ENCODE measurements at places on chromosomes 3 and 15.

DNA sequence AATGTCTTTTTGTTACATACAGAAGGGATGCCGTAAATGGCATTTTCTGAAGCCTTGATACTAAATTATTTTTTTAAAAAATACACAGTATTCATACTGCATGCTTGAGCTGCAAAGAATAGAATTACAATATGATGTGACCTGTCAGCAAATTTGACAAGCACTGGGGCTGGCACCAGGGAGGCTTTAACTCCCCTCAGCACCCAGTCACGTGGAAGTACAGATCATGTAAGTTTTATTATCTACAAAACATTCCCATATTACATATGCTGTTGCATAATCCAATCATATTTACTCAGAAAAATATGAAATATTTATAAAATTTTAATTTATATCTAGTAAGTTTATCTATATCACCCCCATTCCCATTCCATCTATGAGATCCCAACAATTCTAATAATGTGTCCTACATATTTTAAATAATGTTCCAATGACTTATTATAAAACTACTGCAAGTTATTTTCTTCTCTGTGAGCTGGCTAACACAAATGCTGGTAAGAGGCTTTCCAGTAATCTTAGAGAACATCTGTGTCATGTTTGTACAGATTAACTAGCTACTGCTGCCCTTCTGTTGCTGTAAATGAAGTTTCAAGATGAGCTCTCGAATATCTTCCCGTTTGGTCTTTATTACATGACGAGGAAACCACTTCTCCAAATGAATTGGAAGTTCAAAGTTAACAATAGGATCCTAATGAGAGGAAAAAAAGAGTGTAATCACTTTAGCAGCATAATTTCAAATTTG lies 5.2 kb upstream of the IMPG2 start:
- DNase-seq = no peak

DNA sequence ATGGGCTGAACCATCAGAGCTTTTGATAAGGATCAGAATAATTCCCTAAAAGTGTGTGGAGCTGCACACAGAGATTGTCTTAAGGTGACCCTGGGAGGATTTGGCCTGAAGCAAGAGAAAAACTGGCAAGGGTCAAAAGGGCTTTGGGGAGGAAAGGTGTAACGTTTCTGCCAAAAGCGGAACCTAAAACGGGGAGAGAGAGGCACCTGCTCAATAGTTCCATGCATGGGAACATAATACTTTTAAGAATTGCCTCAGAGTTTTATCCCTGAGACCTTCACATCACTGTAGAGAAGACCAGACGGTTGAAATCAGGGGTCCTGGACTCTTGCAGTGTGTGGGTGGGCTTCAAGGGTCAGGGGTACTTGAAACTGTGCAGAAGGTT lies 5.9 kb downstream of the ZNF710 start:
- DNase-seq = no peak

DNA sequence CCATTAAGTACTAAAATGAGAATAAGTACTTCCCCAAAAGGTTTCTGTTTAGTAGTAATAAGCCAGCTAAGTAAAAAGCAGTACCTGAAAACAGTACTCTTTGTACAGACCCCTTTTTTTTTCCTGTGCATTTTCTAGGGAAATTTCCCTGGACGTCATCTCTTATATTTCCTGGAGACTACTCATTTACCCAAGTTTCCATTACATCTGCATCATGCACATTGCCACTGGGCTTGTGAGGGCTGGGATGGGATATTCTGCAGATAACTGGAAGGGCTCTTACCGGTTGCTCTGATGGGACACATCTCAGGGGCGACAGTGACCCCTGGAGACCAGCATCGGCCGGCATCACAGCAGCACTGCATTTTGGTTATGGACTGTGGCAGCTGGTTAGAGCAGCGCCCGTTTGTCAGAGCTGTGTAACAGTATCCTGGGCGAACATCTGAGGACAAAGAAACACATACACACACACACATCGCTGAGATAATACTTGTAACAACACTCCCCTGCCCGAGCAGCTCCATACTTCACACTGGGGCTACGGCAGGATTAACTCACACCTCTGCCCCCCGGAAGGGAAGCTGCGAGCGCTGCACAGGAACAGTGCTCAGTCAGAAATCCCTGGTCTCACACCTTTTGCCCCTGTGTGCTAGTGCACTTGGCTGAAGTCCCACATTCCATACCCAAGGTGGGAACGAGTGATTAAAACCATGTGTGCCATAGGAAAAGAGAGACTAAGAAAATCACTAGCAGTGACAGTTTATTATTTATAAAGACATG lies 124.9 kb downstream of the FBN1 start:
- DNase-seq = no peak

DNA sequence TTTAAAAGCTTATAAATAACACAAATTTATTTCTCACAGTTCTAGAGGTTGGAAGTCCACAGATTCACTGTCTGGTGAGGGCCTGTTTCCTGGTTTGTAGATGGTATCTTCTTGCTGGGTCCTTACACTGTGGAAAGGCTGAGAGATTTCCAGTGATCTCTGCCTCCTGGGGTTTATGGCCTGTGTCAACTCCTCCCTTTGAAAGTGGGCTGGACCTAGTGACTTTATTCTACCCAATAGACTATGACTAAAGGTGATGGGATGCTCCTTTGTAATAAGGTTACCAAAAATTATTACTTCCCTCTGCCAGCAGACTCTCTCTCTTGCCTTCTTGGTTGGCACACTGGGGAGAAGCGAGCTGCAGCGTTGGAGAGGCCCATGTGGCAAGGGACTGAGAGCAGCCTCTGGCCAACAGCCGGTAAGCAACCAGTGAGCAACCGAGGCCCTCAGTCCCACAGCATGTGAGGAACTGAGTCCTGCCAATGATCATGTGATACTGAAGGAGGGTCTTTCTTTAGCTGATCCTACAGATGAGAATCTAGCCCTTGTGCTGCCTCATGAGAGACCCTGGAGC lies 14.0 kb upstream of the COPG1 start:
- DNase-seq = no peak

GRCh38 chr3:134339331-134339730 lies 34.9 kb downstream of the AMOTL2 start:
- no peak for DNase-seq

DNA sequence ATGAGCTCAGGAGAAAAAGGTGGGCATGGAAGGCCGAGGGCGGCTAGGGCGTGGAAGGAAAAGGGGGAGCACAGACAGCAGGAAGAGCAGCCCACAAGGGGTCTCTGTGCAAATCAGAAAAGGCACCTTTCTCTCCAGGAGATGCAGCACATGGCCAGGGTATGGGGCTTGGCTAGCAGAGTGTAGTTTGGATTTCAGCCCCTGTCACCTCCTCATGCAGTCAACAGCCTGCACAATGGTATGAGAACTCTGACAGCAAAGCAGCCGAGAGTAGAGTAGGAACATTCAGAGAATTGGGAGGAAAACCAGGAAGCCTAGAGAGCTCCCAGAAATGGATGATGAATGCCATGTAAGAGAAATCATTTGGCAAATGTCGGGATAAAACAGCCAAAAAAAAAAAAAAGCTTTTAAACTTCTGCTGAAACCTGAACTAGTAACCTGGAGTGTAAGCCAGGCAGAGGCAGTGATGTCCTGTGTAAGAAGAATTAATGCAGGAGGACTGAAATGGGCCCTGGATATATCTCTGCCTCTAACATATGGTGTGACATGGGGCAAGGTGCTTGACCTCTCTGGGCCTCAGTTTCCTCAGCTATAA lies 25.7 kb downstream of the FSTL1 start:
- no peak for DNase-seq

DNA sequence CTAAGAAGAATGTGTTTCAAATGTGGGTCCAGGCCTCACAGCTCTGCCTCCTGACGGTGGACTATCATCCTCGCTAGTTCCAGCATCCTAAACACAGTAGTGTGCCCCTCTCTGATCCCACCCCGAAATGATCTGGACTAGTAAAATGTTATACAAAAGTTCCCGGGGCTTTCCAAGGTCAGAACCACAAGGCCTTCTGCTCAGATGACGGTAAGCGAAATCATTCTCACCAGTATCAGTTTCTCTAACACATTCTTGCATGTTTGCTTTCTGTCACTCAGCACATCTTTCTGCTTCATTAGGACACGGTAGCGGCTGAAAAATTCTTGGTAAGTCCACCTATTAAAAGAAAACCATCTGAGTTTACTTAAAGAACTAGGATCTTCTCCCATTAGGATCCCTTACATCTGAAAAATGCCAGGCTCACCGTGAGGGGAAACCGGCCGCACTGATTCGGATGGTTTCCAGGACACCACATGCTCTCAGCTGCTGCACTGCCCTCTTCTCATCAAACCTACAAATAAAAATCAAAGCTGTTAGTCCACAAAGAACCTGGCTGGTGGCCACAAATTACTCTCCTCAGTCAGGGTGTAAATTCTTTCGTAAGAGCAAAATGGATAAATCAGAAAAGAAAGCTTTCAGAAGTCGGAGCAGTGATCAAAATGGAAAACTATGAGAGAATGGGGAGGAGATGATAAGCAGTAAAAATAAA lies 83.9 kb upstream of the MYO5C start:
- DNase-seq = no peak

- no peak for DNase-seq
Measured at GRCh38 chr15:46934851-46935250, 782.5 kb upstream of the SEMA6D start.

DNA sequence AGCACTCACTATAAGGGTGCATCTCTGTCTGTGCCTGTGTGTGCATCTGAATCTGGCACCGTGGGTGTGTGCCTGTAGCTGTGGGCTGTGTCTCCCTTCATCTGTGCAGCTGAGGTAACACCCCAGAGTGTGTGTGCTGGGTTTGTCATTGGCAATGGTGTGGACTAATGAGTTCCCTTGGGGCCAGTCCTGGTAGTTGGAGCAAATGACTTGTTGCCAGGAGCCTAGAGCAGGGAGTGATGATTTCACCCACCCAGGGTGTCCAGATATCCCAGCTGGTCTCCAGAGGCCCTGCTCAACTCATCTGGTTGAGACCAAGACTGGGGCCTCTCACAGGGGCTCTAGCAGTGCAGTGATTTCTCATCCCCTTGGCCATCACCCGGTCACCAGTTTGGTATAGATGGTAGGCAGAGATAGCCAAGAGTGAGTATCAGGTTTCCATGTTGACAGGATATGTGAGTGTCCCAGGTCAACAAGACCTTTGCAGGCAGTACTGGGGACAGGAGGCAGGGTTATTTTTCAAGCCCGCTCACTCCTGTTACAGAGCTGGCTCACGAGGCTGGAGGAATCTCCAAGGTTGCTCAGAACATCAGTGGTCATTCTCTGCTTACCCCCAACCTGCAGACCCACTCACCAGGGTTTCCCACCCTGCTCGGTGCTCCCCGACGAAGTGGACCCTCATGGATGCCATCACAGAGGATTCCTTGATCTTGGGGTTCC lies 4.1 kb upstream of the HDAC11 start:
- no peak for DNase-seq

- DNase-seq = no peak
Measured at GRCh38 chr15:77031376-77032050, 36.6 kb downstream of the PSTPIP1 start.

DNA sequence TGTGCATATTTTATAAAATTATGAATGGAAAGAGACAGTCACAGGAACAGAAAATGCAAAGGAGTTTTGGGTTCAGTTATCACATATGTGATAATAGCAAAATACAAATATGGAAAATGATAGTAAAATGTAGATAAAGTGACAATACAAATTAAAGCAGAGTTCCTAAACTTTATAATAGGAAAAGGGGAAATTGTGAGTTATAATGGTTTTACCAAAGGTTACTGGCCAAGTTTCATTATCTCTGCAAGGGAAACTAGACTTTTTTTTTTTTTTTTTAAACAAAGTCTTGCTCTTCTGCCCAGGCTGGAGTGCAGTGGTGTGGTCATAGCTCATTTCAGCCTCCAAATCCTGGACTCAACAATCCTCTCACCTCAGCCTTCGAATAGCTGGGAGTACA lies 228.7 kb upstream of the CGNL1 start:
- DNase-seq = no peak

DNA sequence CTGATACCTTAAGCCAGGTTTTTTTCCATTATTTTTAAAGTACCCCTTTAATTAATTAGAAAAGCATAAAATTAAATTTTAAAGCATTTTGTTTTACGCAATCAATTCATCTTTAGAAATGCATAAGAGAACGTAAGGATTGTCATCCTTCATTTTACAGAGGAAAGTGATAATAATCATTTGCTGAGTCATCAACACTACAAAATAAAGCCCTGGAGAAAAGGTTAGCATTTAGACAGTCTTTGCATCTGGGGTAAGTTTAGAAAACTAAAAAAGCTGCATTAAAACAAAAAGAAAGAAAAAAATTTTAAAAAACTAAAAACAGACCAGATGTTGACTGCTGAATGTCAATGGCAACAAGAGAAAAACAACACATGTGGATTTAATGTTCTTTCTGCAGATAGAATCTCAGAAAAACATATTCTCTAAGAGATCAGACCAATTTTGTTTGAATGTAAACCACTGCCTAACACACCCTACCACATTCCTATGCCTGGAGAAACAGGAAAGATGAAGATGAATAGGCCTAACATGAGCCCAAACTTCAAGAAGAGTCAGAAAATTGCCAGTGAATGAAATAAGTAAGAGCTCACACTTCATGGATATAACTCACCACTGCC lies 59.9 kb downstream of the SUCNR1 start:
- no peak for DNase-seq

DNA sequence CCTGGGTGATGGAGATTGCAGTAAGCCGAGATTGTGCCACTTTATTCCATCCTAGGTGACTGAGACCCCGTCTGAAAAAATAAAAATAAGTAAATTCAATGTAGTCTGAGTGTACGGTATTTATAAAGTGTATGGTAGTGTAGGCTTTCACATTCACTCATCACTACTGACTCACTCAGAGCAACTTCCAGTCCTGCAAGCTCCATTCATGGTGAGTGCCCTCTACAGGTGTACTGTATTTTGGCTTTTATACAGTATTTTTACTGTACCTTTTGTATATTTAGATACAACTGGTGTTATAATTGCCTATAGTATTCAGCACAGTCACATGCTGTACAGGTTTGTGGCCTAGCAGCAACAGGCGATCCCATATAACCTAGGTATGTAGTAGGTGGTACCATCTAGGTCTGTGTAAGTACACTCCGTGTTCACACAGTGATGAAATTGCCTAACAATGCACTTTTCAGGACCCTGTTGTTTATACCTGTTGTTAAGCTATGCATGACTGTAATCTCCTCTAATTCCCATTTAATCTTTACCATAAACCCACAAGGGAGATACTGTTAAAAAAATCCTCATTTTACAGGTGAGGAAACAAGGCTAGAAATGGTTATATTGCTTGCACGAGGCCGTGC lies 19.3 kb downstream of the CACNA1D start:
- DNase-seq = no peak

- no peak for DNase-seq
Measured at GRCh38 chr3:64489361-64490044, 198.3 kb downstream of the ADAMTS9 start.

GRCh38 chr15:65412556-65412955 lies 10.2 kb downstream of the IGDCC4 start:
- no peak for DNase-seq

- DNase-seq = no peak
Measured at GRCh38 chr3:181105646-181106045, 116.1 kb upstream of the DNAJC19 start.

- DNase-seq = no peak
Measured at GRCh38 chr3:124791142-124791541, 60.9 kb downstream of the UMPS start.

GRCh38 chr3:180320631-180321030 lies 281.3 kb upstream of the TTC14 start:
- DNase-seq = no peak
